ENCODE measurements at places on chromosomes 1 and 21. TPM values are rescaled to one million over a fixed set of nuclear protein-coding genes. Genes with fewer than 3 reads are reported as not detected.

The FABP3 gene
- 33.6 TPM for total RNA-seq

The KIF26B gene
- 0.62 TPM for total RNA-seq

The MROH7 gene
- 19.3 TPM for total RNA-seq

The TMEM79 gene
- total RNA-seq, result 4.0 TPM

The CXADR gene
- 0.54 TPM for total RNA-seq

The KIF21B gene
- total RNA-seq, result 1.9 TPM
